ENCODE measurements at places on chromosomes 6 and 20. TPM values are rescaled to one million over a fixed set of nuclear protein-coding genes. Genes with fewer than 3 reads are reported as not detected.

- no peaks in the 10 kb centered on the region for H3K4me1 ChIP-seq
- H3K4me3 ChIP-seq, result no peak overlapping the region
- H3K36me3 ChIP-seq, result peaks cover 5% of the 10 kb centered on the region
Measured at GRCh38 chr6:106185615-106186014, 99.5 kb downstream of the PRDM1 start.

- no peak for DNase-seq
- H3K4me1 ChIP-seq, result no peaks in the 10 kb centered on the region
- no peaks in the 10 kb centered on the region for H3K36me3 ChIP-seq
- no peak overlapping the region for H3K27ac ChIP-seq
Measured at GRCh38 chr6:110338820-110339470, 19.2 kb downstream of the METTL24 start.

DNA sequence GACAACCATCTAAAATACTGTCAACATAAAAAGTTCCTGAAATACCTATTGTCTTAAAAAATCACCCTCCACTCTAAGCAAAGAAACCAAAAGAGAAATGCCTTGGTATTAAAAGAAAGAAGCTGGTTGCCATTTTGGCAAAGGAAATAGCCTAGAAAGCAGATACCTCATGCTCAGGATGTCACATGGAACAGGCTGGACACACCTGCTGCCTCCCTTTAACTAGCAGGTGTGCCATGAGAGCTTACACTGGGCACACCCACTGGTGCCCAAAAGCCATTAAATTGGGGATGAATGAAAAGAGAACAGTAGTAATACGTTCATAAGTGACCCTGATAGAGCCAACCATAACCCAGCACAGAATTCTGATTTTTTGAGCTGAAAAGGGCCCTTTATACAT is 1.5 kb downstream of the SLC23A2 start:
- no peaks in the 10 kb centered on the region for H3K27me3 ChIP-seq
- H3K27ac ChIP-seq, result peak overlapping the region; percentile 82
- H3K4me1 ChIP-seq, result peaks cover 58% of the 10 kb centered on the region
- H3K4me3 ChIP-seq, result peak overlapping the region; percentile 93
- H3K36me3 ChIP-seq, result no peaks in the 10 kb centered on the region

- H3K36me3 ChIP-seq, result no peaks in the 10 kb centered on the region
- no peaks in the 10 kb centered on the region for H3K27me3 ChIP-seq
- peaks cover 5% of the 10 kb centered on the region for H3K4me1 ChIP-seq
- peak; percentile 51 for DNase-seq
- no peak overlapping the region for H3K27ac ChIP-seq
- no peak overlapping the region for H3K4me3 ChIP-seq
Measured at GRCh38 chr6:137357263-137357947, 136.8 kb downstream of the OLIG3 start.

- no peak overlapping the region for H3K4me3 ChIP-seq
- no peaks in the 10 kb centered on the region for H3K27me3 ChIP-seq
- DNase-seq, result no peak
Measured at GRCh38 chr6:116106146-116106545, 5.5 kb downstream of the NT5DC1 start.

DNA sequence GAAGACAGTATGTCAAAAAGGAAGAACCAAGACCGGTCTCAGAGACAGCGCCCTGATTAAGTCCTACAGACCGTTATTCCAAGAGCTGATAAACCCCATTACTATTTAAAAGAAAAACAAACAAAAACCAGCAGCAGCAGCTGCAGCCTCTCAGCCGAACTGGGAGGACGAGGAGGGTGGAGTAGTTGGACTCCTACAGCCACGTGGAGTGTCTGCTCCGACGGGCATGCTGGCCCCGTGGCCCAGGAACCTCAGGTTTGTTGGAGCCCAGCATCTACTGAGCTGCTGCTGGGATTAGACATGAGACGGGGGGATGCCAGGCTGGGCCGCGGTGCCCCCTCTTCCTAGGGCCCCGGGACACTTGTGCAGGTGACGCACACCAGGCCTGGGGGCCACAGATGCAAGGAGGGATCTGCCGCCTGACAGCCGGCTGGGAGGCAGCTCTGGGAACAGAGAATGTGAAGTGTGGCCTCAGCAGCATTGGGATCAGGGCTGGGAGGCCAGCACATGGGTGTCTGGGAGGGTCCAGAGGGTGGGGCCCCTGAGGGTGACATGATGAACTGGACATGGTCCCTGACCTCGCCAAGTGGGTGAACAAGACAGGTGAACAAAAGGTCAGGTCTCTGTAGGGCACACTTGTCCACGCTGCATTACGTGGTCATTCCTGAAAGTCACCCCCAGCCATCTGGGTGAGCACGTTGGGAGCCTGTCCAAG is 2.9 kb upstream of the ZBTB46 start:
- peak overlapping the region; percentile 67 for H3K27ac ChIP-seq
- H3K4me3 ChIP-seq, result no peak overlapping the region
- peaks cover 44% of the 10 kb centered on the region for H3K4me1 ChIP-seq
- no peak for DNase-seq
- no peaks in the 10 kb centered on the region for H3K36me3 ChIP-seq

GRCh38 chr20:5674176-5674660 is 76.0 kb upstream of the SHLD1 start:
- no peaks in the 10 kb centered on the region for H3K27me3 ChIP-seq
- peaks cover 10% of the 10 kb centered on the region for H3K4me1 ChIP-seq
- H3K4me3 ChIP-seq, result no peak overlapping the region
- no peaks in the 10 kb centered on the region for H3K36me3 ChIP-seq
- DNase-seq, result no peak

The FRMD1 gene
- polyA plus RNA-seq, result 3.1 TPM

The RANBP9 gene
- polyA plus RNA-seq, result 16.4 TPM

The SNX9 gene
- polyA plus RNA-seq, result 18.9 TPM

The PRKN gene
- polyA plus RNA-seq, result 0.54 TPM

The TSPYL1 gene
- 41.7 TPM for polyA plus RNA-seq

The PLAGL2 gene
- polyA plus RNA-seq, result 2.2 TPM

The PI16 gene
- polyA plus RNA-seq, result 7.3 TPM

The TINAG gene
- not detected for polyA plus RNA-seq

The RRP36 gene
- 32.0 TPM for polyA plus RNA-seq

The RIOK1 gene
- polyA plus RNA-seq, result 12.7 TPM

The TFAP2C gene
- polyA plus RNA-seq, result 0.03 TPM

The PAX1 gene
- not detected for polyA plus RNA-seq

Data from spleen (tissue), 13 donors.